ENCODE measurements at places on chromosomes 2 and 18.

DNA sequence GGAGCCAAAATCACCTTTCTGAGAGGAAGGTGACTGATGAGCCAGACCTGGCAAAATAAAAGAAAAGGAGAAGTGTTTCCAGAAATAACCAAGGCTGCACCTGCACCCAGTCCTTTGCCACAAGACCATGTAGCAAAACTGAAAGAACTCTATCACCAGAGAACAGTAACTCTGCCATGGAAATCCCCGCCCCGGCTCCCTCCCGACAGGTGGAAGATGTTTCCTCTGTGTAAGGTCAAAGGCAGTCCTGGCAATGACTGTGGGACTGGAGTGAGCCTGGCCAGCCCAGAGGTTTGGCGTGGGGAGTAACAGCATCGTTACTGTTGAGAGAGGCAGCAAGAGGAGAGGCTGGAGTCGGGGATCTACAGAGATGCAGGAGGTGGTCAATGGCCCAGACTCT is 42.3 kb downstream of the SPRED2 start:
- no peak for DNase-seq

GRCh38 chr18:644395-645004 is 13.0 kb upstream of the TYMS start:
- no peak for DNase-seq

DNA sequence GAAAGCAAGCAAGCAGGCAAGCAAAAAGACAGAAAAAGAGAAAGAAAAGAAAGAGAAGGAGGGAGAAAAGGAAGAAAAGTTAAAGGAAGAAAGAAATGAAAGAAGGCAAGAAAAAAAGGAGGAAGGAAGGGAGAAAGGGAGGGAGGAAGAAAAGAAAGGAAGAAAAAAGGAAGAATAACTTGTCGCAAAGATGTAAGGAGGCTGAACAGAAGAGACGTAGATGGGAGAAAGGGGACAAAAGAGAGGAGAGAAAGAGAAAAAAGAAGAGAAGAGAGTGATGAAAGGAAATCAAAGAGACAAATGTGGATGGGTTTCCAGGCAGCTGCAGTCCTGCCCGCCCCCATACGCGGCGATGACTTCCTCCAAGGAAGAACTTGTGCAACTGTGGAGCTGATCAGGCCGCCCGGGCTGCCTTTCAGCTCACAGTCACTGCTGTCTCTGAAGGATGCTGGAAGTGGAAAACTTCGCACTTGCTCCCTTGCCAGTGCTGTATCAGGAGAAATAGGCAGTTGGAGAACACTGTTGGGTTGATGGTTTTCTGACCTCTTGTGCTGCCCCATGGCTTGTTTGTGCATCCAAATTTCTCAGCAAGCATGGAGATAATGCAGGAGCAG is 52.9 kb downstream of the TRIB2 start:
- no peak for DNase-seq

- no peak for DNase-seq
These were observed 56.6 kb upstream of the SLC1A4 start for GRCh38 chr2:64932371-64933216.

GRCh38 chr18:9536354-9537152 is 61.2 kb downstream of the RALBP1 start:
- DNase-seq = no peak

- DNase-seq = no peak
These were observed 96.9 kb upstream of the NEDD4L start for GRCh38 chr18:57947117-57947516.

GRCh38 chr2:118268268-118268667 is 180.0 kb downstream of the INSIG2 start:
- DNase-seq = no peak

DNA sequence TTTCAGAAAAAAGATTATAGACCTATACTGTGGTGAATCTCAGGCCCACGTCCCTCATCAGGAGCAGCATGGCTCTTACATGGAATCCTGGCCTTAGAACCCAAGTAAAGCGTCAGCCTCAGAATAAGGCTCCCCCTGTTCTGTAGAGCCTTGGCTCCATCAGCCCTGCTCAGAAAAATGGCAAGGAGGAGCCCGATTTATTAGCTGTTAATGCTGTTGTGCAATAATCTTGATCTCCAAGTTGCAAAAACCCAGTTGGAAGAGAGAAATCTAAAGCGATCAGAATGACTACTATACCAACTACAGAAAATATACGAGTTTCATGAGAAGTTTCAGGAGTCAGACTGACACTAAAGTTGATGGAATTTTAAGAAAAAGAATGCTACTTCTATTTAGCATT is 35.6 kb upstream of the CTAGE1 start:
- no peak for DNase-seq

- no peak for DNase-seq
These were observed 76.3 kb upstream of the GALNT5 start for GRCh38 chr2:157181234-157181633.

- DNase-seq = no peak
These were observed 5.9 kb downstream of the GEN1 start for GRCh38 chr2:17759805-17760204.

DNA sequence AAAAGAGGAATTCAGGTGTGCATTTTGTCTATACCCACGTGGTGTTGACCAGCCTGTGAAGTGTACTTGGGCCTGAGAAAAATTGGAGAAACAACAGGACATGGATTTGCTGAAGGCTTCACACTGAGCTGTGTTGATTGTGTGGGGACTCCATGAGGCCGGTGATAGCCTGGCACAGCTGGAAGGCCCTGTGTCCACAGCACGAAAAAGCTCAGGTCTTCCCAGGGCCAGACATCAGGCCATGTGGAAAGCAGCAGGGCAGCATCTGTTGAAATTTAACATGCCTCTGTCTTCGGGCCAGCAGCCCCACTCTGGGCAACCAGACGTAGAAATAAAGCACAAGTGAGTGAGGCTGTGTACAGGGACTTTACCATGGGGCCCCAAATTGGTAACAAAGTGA is 84.1 kb downstream of the HS6ST1 start:
- DNase-seq = no peak

DNA sequence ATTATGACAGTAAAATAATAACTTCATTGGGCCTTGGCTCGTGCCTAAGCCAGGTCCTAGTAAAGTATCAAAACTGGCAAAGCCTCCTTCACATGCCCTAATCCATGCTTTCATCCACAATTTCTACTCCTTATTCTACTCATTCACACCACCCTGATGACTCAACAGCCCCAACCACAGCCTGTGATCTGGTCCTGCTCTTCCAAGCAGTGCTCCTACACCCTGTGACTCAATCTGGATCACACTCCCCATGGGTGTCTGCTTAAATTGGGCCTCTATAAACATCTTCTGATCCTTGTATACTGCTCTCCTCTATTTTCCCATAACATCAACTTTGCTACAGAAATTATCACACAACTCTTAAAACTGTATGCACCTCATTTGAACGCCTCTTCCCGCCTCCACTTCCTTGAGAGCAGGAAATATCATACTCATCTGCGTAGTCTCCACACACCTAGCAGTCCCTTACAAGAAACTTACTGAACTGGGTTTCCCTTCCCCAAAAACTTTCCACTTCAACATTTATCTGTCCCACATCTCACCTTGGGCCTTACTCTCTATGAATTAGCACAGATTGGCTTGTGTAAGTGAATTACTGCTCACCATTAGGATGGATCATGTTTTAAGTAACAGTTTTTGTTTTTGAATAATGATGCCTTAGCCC is 15.9 kb downstream of the GTF3C3 start:
- DNase-seq = no peak

- no peak for DNase-seq
These were observed 1.3 kb downstream of the ING5 start for GRCh38 chr2:241703032-241703604.

DNA sequence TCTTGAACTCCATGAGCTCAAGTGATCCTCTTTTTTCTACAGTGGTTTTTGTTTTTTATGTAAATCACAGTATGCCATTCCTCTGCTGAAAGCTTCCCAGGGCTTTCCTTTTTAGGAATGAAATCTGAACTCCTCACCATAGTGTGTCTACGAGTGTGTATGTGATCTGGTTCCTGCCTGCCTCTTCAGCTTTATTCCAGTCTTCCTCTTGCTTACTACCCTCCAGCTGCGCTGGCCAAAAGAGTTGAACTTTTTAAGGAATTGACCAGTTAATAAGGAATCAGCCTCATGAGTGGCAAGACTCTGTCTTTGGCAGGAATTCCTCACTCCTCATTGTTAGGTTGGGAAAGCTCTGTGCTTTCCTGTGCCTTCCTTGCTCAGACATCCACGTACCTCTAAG is 4.0 kb downstream of the CCT7 start:
- DNase-seq = no peak

- no peak for DNase-seq
These were observed 101.2 kb downstream of the SETBP1 start for GRCh38 chr18:44781886-44782285.

GRCh38 chr2:100057901-100058261 is 84.5 kb downstream of the AFF3 start:
- no peak for DNase-seq

- no peak for DNase-seq
These were observed 263.8 kb downstream of the HNMT start for GRCh38 chr2:138228101-138228500.

GRCh38 chr2:23286031-23286757 is 98.8 kb upstream of the KLHL29 start:
- DNase-seq = no peak

GRCh38 chr18:9890957-9891356 is 5.2 kb downstream of the TXNDC2 start:
- DNase-seq = no peak

- DNase-seq = no peak
These were observed 1.0 kb downstream of the CNNM3 start for GRCh38 chr2:96816836-96817702.

GRCh38 chr18:58391231-58391825 is 237.6 kb downstream of the ALPK2 start:
- DNase-seq = no peak

DNA sequence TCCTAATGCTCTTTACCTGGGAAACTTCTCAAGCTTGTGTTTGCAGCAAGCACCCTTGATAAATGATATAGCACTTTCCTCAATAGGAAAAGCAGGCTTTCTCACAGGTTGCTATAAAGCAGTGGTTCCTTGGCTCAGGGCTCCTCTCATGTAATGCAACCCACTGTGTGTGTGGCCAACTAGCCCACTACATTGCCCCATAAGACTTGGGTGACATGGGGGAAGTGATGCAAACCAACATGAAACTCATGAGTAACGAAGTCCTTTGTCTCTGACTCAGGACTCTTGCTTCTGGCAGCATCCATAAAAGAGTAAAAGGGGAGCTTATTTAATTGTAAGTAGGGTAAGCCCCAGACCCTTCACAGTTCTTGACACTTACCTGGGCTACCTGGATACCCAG is 106.9 kb downstream of the COL4A4 start:
- no peak for DNase-seq

DNA sequence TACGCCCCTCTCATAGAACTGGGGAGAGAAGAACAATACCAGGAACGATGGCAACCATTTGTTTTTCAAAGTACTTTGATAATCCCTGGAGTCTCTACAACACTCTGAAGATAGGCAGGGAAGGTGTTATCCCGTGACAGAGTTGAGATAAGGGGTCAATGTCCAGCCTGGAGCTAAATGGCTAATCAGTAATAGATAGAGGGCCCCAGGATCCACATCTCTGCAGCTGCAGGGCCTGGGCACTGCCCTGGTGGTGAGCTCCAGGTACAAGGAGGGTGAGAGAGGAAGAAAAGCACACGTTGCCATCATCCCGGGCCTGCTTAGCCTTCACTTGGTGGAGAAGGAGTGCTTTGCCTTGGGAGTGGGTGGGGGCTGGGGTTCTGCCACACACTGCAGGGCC is 260.6 kb downstream of the PRKCE start:
- DNase-seq = no peak

- no peak for DNase-seq
These were observed 10.4 kb downstream of the KCNE4 start for GRCh38 chr2:223062396-223062795.

DNA sequence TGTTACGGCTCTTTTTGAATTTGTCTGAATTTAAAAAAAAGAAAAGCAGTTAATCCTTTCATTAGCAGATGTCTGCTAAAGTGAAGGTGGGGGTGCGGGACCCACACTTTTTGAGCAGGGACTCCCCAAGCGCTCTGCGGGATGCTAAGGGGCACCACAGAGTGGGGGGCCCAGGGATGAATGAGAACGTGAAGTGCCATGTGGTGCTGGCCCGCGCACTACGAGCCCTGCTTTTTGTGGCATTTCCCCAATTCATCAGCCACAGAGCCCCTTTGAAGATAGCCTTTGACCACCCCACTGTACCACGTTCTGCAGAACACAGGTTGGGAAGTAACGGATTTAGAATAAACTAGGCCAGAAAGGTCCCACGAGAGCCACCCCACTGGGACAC is 28.6 kb downstream of the HS1BP3 start:
- no peak for DNase-seq

- DNase-seq = no peak
These were observed 72.4 kb downstream of the CTIF start for GRCh38 chr18:48611203-48611602.

GRCh38 chr18:50093366-50094064 is 101.4 kb downstream of the MYO5B start:
- DNase-seq = no peak
